Activated naive CD4-positive, alpha-beta T cell (primary cell): ENCODE measurements at places on chromosomes 3 and 15.

GRCh38 chr3:60746695-60747416 lies 504.4 kb downstream of the FHIT start:
- DNase-seq = no peak

GRCh38 chr15:78055919-78056713 lies 21.4 kb downstream of the TBC1D2B start:
- DNase-seq = no peak

DNA sequence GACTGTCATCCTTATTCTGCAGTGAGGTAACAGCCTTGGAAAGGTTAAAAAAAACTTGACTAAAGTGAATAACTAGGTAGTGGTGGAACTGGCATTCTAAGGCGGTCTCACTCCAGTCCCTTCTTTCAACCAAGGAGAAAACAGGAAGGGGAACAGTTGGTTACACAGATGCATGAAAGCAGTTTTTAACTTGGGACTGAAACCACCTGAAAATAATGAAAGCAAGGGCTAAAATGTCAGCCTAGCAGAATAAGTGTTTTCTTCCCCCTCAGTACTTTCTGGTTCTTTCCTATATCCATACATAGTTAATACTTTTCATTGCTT lies 748 bp upstream of the AVEN start:
- DNase-seq = no peak

GRCh38 chr15:91118817-91119590 lies 18.9 kb downstream of the SV2B start:
- no peak for DNase-seq

GRCh38 chr3:99774467-99774866 lies 43.2 kb upstream of the CMSS1 start:
- no peak for DNase-seq

DNA sequence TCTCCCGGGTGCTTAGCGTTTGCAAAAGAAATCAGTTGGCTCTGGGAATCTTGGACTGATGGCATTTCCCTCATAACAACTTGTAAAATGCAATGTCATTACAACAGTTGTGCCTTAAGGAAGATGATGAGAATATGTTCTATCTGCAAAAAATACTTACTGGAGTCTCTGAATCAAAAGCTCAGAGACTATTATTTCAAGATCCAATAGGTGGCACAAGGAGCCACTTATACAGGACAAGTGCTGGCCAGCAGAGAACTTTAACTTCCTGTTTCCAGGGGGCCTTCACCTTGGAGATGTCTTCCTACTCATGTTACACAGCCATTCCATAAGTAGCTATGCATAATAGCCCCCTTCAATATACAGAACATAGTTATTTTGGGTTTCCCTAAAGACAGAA lies 8.9 kb upstream of the RPS27L start:
- DNase-seq = no peak

DNA sequence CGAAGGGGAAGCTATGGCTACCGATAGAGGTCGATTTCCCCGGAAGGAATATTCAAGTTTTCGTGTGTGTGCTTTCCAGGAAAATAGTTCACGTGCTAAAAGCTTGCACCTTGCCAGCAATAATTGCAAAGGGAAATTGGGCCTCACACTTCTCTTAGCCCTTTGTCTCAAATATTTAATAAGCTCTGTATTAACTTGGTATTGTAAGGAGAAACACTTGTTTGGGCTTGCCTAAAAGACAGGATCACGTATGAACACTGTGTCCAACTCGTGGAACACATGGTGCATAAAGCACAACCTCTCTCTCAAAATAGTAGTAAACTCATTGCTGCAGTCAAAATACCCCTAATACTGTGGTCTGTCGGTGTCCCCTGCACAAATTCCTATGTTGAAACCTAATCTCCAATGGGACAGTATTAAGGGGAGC lies 352 bp upstream of the TMF1 start:
- no peak for DNase-seq

DNA sequence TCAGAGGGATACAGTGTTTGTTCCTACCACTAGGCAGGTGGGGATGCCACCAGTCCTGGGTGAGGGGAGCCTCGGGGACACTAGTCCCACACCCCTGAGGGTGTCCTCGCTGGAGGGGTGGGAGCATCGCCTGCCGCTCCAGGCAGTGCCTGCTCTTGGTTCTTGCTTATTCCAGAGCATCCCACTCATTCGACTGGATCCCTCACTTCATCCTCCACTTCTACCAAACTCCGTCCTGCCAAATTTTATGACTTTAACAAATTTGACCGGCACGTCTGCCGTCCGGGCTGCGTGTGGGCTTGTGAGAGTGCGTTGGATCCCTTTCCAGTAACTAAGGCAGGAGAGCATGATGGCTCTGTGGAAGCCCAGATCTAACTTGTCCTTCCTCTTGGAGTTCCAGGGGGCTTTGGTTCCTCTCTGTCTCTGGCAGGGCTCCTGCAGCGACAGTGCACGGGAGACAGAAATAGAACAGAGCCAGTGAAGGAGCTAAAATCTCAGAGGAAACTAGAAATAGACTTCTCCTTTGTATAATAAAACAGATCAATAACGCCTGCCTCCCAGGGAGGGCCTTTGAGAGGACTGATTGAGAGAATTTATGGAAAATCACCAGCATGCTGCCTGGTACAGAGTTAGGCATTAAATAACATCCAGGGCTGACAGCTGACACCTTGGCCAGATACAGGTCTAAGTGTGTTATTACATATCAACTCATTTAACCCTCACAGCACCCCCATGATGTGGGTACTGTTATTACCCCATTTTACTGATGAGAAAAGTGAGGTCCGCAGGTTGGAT lies 34.5 kb downstream of the MGLL start:
- DNase-seq = no peak

DNA sequence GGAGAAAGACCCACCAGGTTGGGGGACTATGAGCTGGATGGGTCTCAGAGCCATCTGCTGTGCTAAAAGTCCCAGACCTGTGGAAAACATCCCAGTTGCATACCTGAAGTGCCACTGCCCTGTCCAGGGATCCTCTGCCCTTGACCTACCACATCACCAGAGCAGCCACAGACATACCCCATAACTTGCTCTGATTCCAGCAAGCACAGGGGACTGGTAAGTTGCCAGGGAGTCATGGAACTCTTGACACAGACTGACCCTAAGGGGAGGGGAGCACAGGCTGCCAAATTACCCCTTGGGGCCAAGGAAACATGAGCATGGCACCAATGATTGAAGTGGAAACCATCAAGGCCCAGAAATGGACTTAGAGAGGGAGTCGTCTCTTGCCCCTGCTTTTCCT lies 1335.1 kb upstream of the ALCAM start:
- no peak for DNase-seq

GRCh38 chr3:15941958-15942357 lies 144.2 kb upstream of the ANKRD28 start:
- DNase-seq = no peak

DNA sequence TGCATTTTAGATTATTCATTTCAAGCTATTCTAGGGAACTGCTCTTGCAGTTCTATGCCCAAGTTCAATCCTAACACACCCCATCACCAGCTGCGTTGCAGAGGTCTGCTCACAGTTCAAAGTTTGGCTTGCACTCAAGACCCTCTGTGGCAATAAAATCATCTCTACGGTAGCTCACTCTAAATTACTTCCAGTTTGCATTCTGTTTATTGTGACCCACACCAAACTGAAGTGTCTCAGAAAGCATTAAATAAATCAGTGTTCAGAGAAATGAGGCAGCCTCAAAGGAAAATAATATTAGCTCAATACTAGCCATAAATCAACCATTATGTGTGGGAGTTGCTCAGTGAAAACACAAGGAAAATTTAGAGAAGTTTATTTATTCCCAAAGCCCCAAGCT lies 250.3 kb downstream of the MAGI1 start:
- DNase-seq = no peak

DNA sequence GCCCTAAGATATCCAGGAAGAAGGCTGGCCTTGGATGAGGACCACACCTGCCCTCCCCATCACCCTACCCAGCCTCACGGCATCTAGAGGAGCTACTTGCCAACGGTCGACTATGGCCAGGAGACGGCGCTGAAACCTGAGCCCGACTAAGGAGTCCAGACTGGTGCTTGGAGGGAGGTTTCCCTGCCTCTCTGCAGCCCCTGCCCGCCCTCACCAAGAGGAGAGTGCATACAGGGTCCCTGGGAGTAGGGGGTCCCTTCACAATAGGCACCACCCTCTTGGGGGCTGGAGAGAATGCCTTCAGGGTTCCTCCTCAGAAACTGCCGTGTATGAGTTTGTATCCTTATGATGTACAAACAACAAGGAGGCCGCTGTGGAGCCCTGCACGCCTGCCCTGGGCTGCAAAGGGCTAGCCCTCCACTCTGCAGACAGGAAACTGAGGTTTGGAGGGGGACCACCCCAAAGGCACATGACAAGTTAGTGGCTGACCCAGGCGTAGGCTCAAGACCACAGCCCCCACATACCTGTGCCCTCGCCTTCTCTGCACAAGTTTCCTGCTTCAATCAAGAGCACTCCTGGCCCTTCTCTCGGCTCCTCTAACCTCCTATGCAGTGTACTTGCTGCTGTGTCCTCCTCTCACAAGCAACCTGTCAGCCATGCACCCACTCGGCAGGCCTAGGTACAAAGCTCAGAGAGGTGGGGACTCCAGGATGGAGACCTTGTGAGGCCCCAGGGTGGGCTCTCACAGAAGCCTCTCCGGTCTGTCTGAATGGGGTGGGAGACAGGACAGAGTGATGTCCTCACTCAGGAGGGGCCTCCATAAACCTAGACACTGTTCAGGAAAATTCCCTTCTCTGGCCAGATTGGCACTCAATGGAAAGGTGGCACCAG lies 7.4 kb downstream of the KLF15 start:
- no peak for DNase-seq

GRCh38 chr3:70049761-70050160 lies 50.2 kb downstream of the SAMMSON start:
- no peak for DNase-seq

GRCh38 chr3:148146241-148146640 lies 551.5 kb upstream of the AGTR1 start:
- DNase-seq = no peak

GRCh38 chr3:196220587-196220986 lies 4.3 kb downstream of the SLC51A start:
- DNase-seq = no peak

DNA sequence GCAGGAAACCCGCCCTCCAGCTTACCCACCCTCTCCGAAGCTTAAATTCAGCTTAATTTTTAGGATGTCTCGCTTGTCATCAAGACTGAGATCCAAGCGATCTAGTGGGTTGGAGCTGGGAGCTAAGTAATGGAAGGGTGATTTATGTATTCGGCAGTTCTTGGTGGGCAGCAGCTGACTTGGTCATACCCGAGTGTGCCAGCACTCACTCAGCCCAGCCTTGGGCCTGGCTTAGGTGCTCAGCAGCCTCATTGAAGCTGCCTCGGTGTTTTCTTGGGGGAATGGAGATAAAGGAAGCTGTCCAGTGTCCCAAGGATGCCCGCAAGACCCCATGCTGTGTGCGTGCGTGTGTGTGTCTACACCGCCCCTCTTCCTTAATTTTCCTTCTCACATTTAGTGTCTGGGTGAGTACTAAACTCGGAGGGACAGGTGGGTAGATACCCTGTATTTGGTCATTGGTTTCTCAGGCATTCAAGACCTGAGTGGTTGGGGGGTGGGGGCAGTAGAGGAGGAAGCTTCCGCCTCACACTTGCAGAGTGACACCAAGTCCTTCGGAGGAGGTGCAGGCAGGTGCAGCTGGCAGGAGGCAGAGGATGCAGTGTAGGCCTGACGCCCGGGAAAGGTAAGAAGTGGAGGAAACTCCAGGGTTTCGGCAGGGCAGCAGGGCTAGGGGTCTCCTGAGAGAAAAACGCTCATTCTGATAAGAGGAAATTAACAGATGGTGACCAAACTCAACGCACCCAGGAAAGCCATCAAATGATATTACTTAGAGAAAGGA lies 92.8 kb downstream of the PCSK6 start:
- DNase-seq = no peak

GRCh38 chr3:40008796-40009195 lies 199.4 kb downstream of the MYRIP start:
- DNase-seq = no peak

- DNase-seq = no peak
Measured at GRCh38 chr15:50075319-50075718, 43.7 kb downstream of the ATP8B4 start.

DNA sequence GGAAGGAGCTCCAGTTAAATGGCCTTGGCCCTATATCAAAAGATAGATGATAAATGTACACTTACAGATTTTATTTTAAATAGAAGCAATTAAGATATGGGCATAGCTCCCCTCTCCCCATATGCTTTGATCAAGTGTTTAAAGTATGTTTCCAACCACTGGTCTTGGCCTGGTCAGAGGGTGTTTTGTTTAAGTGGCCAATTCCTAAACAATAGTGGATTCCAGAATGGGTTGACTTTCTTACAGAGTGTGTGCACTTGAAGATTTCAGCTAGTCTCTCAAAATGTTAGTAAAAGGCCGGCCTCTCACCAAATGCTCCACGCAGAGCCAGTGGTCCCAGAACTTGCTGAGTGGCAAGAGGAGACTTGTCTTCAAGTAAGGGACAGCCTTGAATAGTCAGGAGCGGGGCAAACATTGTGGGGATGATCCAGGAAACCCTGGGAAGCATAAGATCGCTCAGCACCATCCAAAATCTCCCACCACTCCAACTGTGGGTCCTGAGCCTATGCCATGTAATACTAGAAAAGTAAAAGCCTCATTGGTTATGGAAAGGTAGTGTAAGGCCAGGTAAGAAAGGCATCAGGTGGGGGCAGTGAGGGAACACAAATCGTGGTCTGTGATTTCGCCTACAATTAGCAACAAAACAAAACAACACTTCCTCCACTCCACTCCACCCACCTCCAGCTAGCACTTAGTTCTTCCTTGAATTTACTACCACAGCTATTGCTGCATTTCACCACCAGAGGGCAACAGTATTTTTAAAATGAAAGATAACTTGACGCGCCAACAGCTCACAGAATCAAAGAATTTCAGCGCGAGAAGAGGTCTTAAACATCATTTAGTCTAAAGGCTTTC lies 4.8 kb downstream of the RARRES1 start:
- peak; percentile 5 for DNase-seq

- no peak for DNase-seq
Measured at GRCh38 chr3:23072693-23073092, 130.4 kb upstream of the UBE2E2 start.

- no peak for DNase-seq
Measured at GRCh38 chr3:62277986-62278385, 95.4 kb downstream of the FEZF2 start.

- DNase-seq = no peak
Measured at GRCh38 chr15:45443645-45444044, 65.3 kb upstream of the GATM start.

DNA sequence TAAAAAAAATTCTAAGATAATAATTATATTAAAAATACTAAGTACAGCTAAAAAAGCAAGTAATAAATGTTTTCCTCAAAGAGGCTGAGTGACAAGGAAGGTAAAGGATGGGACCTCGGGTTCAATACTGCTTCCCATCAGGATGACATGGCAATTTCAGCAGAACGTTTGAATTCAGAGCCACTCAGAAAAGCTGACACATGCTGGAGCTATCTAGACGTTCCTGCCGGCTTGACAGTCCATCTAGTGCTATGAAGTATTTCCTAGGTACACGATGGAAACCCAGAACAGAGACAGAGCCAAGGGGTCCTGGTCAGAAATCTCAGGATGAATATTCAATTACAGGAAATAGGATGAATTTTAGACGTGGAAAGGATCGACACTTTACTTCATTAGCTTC lies 361.8 kb downstream of the FGF12 start:
- DNase-seq = no peak

GRCh38 chr3:17507480-17507879 lies 235.0 kb downstream of the TBC1D5 start:
- DNase-seq = no peak
